ENCODE measurements at places on chromosomes 12 and 14. TPM values are rescaled to one million over a fixed set of nuclear protein-coding genes. Genes with fewer than 3 reads are reported as not detected.

GRCh38 chr12:55718015-55718414 is 2.2 kb downstream of the BLOC1S1 start:
- DNase-seq: peak; percentile 74

- no peak for DNase-seq
Measured at GRCh38 chr14:25041484-25041883, 8.5 kb downstream of the STXBP6 start.

GRCh38 chr14:90850487-90850886 is 34.3 kb upstream of the TTC7B start:
- peak; percentile 82 for DNase-seq

PYGL gene
- total RNA-seq: 93.8 TPM

DNA sequence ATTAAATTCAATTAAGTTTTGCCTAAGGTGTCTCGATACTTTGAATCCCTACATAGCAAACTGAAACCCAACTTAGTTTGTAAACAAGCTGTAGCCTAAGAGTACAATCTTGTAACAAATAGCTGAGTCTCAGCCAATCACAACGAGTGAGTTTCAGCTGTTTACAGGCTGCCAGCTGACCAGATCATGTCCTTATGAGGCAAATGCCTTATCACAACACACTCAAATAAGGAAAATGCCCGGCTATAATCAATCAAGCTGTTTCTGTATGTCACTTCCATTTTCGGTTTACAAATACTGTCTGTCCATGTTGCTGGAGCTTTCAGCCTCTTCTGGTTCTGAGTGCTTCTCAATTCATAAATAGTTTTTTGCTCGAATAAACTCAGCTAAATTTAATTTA is 943.8 kb downstream of the SLC16A7 start:
- no peak for DNase-seq

NOVA1 gene
- total RNA-seq: 10.9 TPM

GRCh38 chr14:94638339-94638738 is 26.1 kb downstream of the SERPINA3 start:
- DNase-seq: no peak

DNA sequence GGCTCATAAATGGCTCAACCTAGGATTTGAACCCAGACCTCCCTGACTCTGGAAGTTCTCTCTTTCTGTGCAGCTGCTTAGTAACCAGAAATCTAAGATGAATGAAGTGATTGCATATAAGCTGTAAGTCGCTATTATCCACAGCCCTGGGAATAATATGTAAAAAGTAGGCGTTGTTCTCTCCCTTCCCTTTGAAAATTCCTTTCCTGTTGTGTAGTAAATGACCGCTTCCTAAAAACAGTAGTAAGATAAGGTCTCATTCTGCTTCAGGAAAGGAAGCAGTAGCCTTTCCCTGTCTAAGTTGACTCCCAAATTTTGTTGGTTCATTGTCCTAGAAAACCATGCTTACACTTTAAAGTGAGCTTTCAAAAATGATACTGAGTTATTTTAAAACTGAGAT is 418.3 kb downstream of the EGLN3 start:
- no peak for DNase-seq

CDH24 gene
- 17.8 TPM for total RNA-seq

- no peak for DNase-seq
Measured at GRCh38 chr12:94761559-94761958, 111.2 kb upstream of the TMCC3 start.

DNA sequence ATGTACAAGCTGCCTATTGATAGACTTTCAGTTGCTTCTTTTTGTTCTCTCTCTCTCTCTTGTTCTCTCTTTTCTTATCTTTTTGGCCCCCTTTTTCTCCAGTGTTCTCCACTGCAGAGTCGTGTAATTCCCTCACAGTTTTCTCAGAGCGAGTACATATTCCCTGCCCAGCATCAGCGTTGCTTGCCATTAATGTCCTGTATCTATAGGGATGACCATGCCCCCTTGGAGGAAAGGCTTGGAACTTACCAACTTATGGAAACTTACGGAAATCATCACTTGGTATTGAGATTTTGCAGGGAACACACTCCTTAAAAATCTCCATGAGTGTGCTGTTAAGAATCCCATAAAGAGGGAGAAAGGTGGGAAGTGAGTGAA is 14.3 kb upstream of the COL2A1 start:
- no peak for DNase-seq

Measured in GM23338 (cell line).